NCI-H1105 treated with DMSO at 0.1 percent for 48 hours (cell line): ENCODE measurements at places on chromosomes 5 and 9.

DNA sequence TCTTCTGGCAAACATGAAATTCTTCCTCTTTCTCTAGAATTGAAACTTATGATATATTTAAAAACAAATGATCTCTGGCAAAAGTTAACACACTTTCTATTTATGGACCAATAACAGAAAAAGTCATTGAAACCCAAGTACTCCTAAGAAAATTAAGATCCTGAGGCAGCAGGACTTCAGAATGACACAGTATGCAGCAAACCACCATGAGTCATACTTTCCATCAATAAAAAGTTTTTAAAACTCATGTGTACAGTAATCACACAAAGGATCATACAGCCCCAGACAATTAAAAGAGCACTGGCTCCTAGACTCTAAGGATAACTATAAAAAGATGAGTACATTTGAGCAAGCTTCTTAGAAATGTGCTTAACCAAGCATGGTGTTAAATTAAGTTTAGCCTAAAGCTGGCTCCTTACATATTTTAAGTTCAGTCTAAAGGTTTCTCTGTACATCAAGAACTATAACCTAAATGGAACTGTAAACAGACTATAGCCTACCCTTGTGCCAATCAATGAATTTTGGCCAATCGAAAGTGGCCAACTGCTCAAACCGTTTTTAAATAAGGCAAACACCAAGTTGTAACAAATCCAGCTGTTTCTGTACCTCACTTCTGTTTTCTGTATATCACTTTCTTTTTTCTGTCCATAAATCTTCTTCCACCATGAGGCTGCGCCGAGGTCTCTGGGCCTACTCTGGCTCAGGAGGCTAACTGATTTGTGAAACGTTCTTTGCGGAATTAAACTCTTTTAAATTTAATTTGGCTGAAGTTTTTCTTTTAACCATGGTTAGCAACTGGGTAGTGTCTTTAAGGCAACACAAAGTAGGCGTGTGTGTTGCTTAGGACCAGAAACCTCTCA, 232.1 kb upstream of the PIK3R1 start:
- no peak for DNase-seq

GRCh38 chr5:5710471-5710870, 288.0 kb downstream of the ICE1 start:
- DNase-seq: peak; percentile 57

DNA sequence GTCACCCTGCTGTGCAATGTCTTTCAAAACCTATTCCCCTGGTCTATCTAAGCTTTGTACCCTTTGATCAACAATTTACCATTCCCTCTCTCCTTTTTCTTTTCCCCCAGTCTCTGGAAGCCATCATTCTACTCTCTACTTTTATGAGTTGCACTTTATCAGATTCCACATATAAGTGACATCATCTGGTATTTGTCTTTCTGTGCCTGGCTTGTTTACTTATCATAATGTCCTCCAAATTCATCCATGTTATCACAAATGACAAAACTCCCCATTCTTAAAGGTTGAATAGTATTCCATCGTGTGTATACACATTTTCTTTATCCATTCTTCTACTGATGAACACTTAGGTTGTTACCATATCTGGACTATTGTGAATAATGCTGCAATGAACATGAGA, 344.2 kb upstream of the CCNH start:
- no peak for DNase-seq

DNA sequence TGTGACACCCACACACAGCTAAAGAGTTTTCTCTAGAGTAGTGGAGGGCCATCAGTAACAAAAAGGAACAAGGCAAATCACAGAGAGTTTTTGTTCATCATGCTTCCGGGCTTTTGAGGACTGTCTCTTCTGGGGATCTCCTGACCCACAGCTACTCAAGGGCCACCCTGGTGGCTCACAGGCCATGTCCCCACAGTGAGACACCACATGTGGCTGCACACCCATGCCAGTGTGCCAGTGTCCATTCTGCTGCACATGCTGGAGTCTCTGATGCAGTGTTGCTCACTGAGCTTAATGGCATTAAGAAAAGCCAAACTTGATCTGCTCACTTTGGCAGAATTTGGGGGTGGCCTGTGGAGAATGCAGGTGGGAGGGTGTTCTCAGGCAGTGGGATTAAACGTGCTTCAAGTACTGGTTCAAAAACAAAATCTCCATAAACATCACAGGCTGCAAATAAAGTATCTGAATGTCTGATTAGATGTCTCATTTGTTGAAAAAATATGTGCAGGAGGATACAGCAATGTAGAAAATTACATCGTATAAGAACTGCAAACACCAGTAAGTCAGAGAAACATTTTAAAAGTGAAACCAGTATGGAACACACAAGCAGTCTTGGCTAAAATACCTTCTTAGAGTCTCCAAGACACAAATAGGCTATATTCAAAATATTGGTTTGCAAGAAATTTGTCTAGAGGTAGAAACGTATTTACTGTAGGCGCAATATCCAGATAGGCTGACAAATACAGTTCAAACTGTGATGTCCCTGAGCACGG, 11.0 kb downstream of the FREM1 start:
- DNase-seq: no peak

GRCh38 chr5:106956886-106957285, 713.9 kb downstream of the EFNA5 start:
- DNase-seq: no peak

DNA sequence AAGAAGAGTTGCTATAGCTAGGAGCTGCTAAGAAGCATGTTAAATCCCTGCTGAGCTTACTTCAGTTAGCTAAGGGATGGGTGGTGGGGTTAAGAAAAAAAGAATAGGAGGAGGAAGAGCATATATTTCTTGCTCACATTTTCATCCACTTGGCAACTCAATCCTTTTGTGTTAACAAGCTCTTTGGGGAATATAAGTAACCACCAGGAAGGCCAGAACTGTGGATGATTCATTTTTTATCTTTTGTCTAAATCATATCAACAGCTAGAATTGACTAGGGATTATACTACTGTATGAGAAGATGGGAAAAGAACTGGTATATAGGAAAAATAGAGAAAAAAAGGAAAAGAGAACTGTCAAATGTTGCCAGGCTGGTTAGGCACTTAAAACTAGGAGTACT, 555.3 kb upstream of the ARRDC3 start:
- no peak for DNase-seq

DNA sequence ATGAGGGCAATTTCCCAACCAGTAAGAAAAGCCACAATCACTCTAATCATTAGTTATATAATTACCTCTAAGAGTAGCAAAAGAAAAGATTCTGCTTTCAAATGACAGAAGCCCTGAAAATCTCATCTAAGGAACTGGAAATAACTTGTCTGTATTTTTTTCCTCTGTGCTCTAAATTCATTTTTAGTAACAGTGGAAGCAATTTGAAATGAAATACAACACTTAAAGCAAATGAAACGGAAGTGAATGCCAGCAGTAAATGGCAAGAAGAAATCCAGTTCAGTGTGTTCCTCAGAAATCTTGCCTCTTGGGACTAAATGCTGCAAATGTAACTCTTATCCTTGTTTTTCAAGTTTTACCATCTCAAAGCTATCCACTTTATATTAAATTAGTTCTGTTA, 294.9 kb downstream of the TAF11L14 start:
- DNase-seq: no peak
